ENCODE measurements at places on chromosomes 3 and 15. TPM values are rescaled to one million over a fixed set of nuclear protein-coding genes. Genes with fewer than 3 reads are reported as not detected.

- DNase-seq = no peak
Measured at GRCh38 chr15:92709110-92709790, 53.7 kb upstream of the FAM174B start.

- peak; percentile 34 for DNase-seq
Measured at GRCh38 chr15:32096916-32097617, 66.8 kb downstream of the CHRNA7 start.

DNA sequence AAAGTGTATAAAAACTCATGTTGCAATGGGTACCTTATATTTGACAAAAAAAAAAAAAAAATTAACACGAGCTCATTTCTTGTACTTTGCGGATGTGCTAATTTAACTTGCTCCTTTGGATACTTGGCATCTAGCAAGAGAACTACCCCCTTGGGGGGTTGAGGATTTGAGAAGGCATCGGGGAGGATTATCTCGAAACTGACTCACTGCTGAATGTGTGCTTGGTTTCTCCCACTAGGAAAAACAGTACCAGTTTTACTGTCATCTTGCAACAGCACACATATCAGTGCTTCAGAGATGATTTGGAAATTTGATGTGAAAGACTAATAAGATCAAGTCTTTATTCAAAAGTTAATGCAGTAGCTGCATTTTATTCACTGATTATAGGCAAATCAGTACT lies 891 bp downstream of the EXOG start:
- DNase-seq = no peak

GRCh38 chr3:67616046-67616445 lies 38.4 kb downstream of the SUCLG2 start:
- DNase-seq = no peak

DNA sequence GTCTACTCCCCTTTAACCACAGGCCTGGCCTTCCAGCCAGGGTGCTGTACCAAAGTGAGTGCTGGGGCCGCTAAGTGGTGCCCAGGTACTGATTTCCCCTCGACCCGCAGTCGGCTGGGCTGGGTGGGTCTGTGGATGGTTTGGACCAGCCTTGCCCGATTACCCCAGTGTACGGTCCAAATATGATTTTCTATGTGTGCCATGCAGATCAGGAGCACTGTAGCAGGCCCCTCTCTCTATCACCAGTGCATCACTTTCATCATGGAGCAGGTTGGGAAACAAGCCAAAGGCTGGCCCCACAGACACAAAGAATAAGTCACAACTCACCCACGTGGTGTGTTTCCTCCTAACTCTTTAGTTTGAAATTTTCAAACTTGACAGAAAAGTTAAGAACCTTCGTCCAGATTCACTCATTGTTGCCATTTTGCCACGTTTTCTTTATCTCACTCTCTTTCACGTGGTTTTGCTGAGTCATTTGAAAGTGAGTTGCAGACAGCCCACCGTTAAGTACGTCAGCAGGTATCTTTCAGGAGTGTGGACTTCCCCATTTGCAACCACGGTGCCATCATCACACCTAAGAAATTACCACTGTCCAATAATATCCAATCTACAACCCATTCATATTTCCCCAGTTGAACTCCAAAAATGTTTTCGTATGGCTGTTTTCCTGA lies 37.0 kb downstream of the ZNF710 start:
- no peak for DNase-seq

- DNase-seq = peak; percentile 15
Measured at GRCh38 chr15:55695432-55695831, 47.5 kb downstream of the PRTG start.

DNA sequence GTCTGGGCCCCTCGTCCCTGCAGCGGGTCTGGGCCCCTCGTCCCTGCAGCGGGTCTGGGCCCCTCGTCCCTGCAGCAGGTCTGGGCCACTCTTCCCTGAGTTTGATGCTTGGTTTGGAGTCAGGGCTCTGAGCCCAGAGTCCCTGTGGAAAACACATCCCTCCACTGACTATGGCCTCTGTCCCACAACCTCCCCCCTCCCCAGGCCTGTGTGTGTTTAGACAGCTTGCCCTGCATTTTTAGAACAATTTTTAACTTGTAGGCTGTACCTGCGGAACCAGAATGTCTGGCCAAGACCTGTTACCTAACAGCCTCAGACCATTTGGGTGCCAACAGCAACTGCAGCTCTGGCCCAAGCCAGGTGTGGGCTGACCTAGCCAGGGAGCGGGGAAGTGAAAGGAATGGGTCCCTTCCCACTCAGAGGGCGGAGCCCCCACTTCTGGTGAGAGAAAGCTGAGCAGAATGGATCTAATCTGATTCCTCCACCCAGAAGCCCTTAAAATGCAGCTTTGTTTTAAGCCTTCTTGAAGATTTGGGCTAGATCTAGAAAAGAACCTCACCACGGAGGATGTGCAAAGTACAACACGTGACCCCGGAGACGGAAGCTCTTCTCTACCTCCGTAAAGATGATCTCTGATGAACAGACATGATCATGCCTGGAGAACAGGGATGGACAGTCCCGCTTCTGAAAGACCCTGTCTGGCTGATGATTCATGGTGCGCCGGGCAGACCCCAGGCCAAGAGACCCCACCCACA lies 60.5 kb upstream of the TFRC start:
- DNase-seq = no peak

CSPG5 gene
- total RNA-seq = 3.4 TPM

HIGD2B gene
- not detected for total RNA-seq

TAGLN3 gene
- total RNA-seq = 8.2 TPM

PDIA5 gene
- total RNA-seq = 26.4 TPM
